ENCODE measurements at places on chromosomes 3 and 15. TPM values are rescaled to one million over a fixed set of nuclear protein-coding genes. Genes with fewer than 3 reads are reported as not detected.

DNA sequence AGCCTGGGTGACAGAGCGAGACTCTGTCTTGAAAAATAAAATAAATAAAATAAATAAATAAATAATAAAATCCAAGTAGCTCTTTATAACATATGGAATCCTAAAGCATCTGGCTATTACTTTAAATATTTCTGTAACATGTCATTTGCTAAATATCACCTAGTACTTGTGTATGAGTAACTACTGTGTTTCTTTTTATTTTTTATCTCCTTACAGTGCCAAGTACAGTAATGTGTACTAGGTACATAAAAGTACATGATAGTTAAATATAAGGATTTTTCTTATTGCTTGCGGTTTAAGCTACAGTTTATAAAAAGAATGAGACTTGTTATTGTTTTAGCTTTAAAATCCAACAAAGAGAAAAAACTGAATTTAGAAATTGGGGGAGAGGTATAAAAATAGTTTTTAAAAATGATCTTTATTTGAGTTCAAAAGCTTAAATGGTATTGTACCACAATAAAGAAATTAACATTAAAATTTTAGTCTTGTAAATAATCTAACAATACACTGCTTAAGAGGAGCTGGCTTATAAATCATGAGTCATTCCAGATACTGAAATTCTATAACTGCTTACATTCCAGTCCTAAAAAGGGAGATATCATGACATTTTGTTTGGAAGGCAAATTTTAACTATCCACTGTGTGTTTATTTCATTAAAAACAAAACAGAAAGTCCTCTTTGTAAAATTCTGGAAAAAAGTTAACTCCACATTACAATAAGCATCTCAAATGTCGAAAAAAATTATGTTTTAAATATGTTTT lies 73.1 kb downstream of the FGF7 start:
- no peak for DNase-seq

DNA sequence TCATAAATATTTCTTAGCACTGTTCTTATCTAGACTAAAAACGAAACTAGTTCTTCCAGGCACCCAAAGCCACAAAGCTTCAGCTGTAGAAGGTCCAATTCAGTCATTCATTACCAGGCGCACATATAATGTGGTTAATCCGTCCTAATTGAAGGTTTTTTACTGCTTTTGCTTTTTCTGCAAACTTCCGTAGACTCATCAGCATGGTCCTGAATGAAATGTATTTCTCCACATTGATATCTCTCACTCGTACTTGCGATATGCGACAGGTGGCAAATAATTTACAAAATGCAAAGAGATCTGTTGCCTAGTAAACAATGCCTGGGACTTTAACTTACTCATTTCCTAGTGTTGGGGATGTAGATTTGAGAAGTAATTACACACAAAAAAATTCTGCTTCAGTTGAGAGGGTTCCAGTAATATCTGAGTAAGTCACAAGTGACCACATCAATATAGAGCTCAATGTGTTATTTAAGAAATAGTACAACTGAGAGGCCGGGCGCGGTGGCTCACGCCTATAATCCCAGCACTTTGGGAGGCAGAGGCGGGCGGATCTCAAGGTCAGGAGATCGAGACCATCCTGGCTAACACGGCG lies 75.0 kb upstream of the MBNL1 start:
- DNase-seq, result no peak

DNA sequence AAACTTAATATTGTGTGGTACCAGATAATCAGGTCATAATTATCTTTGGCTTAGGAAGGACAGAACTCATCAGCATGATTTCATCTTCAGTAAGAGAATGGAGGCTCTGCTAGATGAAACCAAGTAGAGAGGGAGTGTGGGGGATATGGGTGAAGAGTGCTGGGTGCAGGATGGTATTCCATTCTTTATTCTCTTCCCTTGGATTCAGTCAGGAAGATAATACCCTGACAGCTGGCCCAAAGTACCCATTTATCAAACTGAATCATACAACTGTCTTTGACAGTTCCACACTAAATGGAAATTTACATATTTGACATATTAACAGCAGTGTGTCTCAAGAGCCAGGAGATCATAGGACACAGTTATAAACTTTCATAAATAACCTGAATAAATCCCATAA lies 44.7 kb downstream of the GOLIM4 start:
- no peak for DNase-seq

GRCh38 chr3:18258492-18258891 lies 166.6 kb downstream of the SATB1 start:
- DNase-seq, result no peak

DNA sequence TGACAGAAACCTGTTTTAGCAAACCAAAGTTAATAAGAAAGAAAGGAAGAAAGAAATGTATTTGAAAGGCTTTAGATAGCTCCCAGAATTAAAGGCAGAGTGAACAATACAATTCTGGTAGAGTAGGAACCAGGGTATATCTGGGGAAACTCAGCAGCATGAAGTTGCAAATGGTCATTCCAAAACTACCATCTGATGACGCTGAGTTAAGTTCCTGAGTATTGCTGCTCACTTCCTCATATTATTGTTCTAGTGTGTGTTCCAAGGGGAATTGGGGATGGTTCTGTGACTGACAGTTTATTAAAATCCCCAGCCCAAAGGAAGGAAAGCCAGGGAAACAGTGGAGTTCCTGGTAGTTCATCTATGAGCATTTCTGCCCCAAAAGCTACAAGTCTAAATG lies 88.3 kb upstream of the FRMD4B start:
- DNase-seq, result no peak

DNA sequence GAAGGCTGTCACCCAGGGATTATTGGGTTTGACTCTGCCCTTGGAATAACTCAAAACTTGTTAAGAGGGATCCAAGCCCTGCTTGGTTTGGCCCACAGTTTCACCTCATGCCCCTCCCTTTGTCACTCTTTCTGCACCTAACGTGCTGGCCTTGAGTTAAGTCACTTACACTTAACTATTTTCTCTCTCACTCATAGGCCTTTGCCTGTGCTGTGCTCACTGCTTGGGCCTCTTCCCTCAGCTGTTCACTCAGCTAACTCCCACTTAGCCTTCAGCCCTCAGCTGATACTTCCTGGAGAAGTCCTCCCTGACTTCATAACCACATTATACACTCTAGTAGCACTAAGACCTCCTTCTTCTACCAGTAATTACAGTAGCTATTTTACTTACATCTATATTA lies 133.3 kb downstream of the CMSS1 start:
- DNase-seq, result no peak

- no peak for DNase-seq
These were observed 305.6 kb upstream of the LRRFIP2 start for GRCh38 chr3:37479981-37480380.

GRCh38 chr3:108448593-108448992 lies 61.8 kb downstream of the MYH15 start:
- no peak for DNase-seq

DNA sequence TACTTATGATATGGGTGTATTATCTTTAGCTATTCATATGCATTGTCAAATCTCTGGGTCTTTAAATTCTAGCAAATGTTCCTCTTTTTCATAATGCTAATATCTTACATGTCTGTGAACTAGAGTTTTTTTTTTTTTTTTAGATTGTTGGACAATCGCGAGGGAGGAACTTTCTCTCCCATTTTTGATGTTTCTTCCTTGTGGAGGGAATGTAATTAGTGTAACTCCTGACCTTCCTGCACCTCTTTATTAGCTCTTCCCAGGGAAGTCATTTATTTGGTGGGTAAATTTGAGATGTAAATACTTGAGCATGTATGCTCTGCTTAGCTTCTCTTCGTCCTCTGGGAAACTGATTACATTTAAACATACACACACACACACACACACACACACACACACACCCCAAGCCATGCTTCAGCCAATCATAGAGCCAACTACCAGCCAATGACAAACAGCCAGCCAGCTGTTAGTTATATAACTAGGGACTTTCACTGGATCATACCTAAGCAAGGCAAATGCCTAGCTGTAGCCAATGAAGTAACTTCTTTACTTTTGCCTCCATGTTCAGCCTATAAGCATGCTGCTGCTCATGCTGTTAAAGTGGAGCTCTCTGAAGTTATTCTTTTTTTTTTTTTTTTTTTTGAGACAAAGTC lies 8.3 kb upstream of the USP8 start:
- DNase-seq, result no peak

CA12 gene
- 5.8 TPM for total RNA-seq

GRCh38 chr15:101531170-101531569 lies 41.7 kb upstream of the PCSK6 start:
- no peak for DNase-seq

GP5 gene
- 0.90 TPM for total RNA-seq

DNA sequence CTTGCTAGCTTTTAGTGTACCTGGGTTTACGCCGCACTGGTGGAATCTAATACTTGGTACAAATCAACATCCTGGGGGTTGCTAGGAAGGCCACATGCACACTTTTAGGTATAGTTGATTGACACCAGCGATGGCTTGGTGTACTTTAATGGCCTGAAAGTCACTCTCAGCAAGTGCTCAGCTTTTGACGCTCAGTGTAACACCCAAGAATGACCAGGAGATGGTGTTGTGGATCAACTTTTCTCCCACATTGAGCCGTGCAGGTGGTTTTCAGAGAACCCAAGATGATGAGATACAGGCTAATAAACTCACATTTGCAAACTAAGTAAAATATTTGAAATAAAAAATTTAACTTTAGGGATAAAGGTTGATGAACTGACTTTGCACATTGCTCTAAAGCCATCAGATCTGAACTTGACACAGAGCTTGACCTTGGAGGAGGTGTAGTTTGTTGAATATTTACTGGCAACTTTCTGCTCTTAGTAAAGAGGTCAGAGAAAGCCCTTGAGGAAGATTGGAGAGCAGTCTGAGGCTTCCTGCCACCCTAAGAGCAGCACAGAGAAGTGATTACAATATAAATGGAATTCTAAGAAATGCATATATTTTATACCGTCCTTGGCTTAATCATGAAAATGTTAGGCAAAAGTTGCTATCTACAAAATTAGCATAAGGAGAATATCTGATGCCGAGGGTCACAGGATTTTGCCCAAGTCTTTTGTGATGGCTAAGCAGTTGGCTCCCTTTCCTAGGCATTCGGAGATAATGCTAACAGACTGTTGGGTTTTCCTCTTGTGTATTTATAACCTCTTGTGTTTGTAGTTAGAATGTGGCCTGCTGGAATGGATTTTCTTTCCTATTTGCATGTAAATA lies 143.4 kb upstream of the RASGRP1 start:
- DNase-seq, result no peak

DNA sequence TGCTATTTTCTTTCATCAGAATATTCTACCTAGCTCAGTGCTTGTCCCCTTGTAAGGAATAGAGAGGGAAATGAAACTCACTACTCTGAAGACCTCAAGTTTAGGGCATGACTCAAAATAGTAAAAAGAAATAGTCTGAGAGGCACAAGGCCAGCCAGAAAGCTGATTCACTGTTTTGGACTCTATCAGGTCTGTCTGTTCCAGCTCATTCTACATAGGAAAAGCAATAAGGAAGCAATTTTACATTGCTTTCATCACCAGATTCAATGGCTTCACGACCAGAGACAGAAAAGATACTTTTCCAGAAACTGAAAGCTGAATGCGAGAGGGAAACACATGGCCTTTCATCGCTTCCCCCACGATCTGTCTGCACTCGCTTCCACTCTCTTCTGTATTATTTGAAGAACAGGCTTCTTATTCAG lies 276.0 kb downstream of the GBE1 start:
- DNase-seq, result no peak

- no peak for DNase-seq
These were observed 66.0 kb downstream of the STAC start for GRCh38 chr3:36446276-36446675.

GRCh38 chr15:83225449-83225848 lies 17.8 kb upstream of the HDGFL3 start:
- no peak for DNase-seq

- no peak for DNase-seq
These were observed 73.9 kb downstream of the CPN2 start for GRCh38 chr3:194277104-194277785.

GRCh38 chr3:114756506-114757279 lies 390.4 kb downstream of the ZBTB20 start:
- DNase-seq, result no peak

- no peak for DNase-seq
These were observed 344.7 kb upstream of the RBMS3 start for GRCh38 chr3:28936154-28936553.

DNA sequence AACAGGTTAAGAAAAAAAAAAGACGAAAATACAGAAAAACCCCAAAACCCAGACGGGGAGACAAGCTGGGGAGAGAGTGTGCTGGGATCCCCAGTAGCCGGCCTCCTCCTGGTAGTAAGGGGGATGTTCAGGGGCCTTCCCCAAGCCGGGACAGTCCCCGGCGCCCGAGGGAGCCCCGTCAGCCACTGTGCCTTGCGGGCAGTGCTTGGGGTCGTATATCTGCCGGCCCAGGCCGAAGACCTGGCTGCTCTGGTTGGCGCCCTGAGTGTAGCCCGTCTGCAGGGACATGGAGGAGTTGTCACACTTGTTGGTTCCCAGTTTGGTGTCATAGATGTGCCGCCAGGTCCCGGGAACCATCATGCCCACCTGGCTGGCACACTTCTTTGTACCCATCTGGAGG lies 287.2 kb upstream of the GADL1 start:
- DNase-seq, result no peak

GOLGA8S gene
- total RNA-seq, result 0.21 TPM

DNA sequence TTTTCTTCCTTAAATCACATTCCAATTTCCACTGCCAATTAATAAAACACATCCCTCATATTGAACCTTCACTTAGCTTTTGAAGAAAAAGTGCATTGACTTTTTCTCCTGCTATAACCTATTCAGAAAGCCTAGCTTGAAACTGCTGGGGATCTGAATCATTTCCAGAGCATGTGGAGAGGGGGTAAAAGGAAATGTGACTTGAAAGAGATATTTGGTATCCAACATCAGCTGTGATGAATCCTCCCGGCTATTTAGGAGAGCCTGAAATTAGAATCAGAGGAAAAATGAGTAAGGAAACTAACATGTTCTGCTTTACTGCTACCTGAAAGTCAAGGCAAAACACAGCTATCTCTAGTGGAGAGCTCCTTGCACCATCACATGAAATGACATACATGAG lies 2.6 kb upstream of the GNB5 start:
- no peak for DNase-seq

DNA sequence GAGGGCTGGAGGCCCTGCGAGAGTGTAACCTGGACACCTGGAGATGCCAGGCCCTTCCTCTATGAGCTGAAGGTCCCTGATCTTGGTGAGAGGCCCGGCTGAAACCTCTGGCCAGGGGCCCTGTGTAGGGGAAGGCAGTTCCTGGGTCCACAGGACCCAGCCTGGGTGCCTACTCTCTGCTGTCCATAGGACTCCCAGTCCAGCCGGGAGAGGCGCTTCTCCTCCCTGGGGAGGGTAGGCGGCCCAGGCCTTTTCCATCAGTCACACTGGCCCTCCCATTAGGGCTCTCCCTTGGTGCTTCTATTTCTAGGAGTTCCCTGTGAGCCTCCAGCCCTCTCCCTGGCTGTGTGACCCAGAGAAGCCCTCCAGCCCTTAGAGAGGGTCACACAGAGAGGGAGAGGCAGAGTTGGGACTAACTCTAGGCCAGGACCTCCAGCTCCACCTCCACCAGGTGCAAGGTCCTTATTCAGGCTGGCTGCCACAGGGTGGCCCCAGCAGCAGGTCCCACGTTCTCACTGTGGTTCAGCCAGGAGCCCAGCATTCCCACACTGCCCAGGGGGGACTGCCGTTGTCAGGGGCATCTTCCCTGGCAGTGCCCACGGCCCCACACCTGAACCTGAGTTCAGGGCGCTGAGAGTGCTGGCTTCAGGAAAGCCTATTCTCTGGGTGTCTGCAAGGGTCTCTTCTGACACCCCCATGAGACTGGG lies 146.8 kb downstream of the SMAD6 start:
- DNase-seq, result no peak

GRCh38 chr3:37562876-37563275 lies 298.8 kb upstream of the CTDSPL start:
- peak; percentile 26 for DNase-seq

GRCh38 chr3:17901893-17902292 lies 159.5 kb upstream of the TBC1D5 start:
- no peak for DNase-seq

GRCh38 chr3:138066383-138066782 lies 49.0 kb downstream of the DZIP1L start:
- no peak for DNase-seq
